ENCODE measurements at places on chromosomes 2 and 18.

DNA sequence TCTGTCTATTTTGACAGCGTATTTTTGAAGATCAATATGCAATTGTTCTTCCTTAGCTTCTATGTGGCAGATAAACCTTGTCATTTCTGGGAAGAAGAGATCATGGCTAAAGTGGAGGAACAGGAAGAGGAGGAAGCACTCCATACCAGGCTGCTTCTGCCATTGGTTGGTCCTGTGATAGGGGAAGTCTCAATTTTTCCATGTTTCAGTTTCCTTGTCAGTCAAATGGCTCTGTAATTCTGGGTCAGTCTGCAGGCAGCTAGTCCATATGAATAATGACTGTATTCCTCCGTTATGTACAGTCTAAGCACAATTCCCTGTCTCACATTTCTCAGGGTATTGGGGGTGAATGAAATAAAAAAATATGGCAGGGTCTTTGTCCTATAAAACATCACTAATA lies 277.6 kb upstream of the CXCR4 start:
- no peak for DNase-seq

DNA sequence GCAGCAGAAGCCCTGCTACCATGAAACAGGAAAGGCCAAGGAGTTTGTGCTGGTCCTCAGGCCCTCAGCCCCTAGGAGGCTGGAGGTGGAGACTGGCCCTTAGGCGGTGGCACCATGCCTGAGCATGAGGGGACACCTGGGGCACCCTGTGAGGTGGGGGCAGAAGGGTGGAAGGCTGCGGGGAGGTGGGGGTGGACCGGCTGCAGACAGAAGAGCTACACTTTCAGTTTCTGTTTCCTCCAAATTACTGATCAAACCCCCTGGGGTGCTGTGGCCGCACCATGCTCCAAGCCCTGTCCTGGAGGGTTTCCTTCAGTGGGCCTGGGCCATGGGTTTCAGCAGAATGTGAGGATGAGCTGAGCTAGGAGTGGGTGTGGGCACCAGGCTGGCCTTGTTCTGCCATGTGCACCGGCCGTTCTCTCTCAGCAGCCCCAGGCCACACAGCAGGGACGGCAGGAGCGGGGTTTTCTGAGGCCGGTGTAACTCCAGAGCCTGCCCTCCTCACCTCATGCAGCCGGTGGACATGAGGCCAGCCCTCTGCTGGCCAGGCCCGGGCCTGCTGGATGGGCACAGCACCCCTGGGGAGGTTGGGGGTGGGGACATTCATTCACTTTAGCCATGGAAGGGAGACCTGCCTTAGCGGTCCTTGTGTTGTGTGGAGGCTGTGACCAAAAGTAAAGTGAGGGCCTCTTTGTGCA lies 51.5 kb downstream of the PLEKHB2 start:
- DNase-seq = no peak

GRCh38 chr2:62870966-62871365 lies 165.5 kb downstream of the EHBP1 start:
- no peak for DNase-seq

GRCh38 chr2:70045932-70046331 lies 41.3 kb upstream of the PCBP1 start:
- DNase-seq = no peak

DNA sequence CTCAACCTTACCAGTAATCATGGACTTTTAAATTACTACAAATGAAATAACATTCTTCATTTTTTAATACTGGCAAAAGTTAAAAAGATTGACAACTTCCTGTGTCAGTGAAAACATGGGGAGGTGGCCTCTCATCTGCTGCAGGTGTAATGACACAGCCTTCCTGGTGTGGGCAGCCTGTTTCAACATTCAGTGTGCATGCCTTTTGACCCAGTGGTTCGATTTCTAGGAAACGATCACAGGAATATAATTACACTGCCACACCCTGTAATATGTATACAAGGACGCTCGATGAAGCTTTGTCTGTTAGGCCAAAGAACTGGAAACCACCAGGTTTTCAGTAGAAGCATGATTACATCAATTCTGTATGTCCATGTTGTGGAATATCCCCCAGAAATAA lies 68.7 kb downstream of the MTHFD2 start:
- DNase-seq = no peak

DNA sequence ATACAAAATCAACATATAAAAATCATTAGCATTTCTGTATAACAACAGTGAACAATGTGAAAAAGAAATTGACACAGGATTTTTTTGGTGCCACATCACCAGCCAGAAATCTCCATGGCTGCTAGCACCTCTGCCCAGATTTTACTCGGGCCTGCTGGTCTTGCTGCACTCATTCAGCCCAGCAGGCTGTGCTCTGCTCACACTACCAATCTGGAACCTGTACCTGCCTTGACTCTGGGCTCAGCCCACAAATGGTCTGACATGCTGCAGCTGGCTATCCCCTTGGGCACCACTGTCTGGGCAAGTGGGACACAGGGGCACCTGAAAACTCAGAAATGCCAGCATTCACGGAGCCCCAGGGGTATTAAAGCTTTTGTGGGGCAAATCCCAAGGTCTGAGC lies 392.5 kb upstream of the NRXN1 start:
- DNase-seq = no peak

DNA sequence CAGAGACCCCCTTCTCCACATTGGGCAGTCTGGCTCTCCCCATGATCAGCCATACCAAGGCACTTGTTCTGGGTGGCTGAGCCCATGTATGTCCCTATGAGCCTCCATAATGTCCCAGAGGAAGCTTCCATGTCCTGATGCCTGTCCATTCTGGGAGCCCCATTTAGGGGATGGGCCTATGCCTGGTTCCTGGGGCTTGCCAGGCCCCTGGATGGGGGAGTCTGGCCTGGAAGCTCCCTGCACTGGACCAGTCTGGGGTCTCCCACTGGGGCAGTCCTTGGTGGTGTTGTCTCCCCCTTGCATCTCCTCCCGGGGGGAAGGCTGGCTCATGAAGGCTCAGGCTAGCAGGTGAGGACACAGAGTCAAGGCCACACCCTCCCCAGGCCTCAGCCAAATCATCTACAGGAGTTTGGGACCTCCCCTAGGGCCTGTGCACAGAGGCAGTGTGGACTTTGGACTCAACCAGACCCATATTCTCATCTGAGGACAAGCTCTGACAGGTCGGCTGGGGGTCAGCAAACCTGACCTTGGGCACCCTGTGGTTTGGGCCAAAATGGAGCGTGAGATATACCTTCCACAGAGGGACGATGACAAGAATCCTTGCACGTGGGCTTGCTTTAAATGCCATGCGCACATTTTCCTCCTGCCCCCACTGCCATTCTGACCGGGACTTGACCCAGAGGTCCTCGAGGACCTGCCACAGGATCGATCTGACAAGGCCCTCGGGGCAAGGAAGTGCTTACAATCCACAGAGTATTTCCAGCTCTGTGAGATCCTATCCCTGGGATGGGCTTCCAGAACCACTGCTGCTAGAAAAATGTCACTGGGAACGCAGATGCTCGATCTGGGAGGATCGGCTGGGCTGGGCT lies 38.8 kb downstream of the INHBB start:
- DNase-seq = no peak

DNA sequence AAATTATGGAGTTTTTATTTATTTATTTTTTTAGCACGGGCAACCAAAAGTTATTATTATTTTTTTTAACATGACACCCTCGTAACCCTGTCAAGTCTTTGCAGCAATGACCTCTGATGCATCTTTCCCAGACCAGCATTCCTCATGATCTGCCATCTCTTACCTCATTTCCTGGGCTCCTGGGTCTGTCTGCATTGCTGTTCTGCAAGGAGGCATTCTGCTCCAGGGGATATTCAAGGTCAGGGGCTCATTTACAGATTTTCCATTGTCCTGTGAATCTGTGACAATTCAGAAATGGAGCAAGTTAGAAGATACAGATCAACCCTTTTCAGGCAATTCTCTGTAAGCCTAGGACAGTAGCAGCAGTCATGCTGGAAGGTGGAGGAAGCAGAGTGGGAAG lies 43.0 kb downstream of the NGEF start:
- DNase-seq = no peak

GRCh38 chr2:117763804-117764203 lies 50.7 kb upstream of the DDX18 start:
- DNase-seq = no peak

DNA sequence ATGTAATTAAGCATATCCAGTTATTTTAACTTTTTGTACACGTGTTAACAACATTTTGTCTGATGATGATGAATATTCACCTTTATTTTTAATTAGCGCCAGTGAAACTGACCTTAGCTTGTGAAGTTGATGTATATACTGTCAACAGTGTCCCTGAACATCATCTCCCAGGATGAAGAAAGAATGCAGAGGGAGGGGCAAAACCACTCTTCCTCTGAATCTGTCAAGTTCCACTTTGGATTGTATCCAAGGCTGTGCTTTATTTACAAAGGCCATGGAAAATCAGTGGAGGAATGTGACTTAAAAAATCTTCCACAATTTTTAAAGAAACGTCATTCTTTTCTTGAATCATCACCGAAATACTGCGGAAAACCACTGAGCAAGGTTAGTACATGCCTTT lies 4.5 kb upstream of the RMDN2 start:
- DNase-seq = no peak

DNA sequence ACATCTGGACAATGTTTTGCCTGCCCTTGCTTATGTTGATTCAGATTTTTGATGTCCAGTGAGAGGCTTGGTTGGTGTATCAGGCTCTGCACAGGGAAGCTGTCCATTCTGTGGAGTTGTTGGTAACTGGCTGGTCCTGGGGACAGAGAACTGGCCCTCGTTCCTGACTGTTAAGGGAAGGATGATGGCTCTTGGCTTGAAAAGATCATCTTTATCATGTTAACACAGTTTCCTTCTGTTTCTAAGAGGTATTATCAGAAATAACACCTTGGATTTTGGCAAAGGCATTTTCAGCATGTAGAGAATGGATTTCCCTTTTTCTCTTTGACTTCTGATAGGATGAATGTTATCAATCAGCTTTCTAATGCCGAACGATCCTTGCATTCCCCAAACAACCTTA lies 19.3 kb downstream of the STK25 start:
- DNase-seq = no peak

GRCh38 chr2:38483776-38484501 lies 106.9 kb upstream of the ATL2 start:
- no peak for DNase-seq

GRCh38 chr2:193776988-193777387 lies 1582.3 kb upstream of the TMEFF2 start:
- DNase-seq = no peak

DNA sequence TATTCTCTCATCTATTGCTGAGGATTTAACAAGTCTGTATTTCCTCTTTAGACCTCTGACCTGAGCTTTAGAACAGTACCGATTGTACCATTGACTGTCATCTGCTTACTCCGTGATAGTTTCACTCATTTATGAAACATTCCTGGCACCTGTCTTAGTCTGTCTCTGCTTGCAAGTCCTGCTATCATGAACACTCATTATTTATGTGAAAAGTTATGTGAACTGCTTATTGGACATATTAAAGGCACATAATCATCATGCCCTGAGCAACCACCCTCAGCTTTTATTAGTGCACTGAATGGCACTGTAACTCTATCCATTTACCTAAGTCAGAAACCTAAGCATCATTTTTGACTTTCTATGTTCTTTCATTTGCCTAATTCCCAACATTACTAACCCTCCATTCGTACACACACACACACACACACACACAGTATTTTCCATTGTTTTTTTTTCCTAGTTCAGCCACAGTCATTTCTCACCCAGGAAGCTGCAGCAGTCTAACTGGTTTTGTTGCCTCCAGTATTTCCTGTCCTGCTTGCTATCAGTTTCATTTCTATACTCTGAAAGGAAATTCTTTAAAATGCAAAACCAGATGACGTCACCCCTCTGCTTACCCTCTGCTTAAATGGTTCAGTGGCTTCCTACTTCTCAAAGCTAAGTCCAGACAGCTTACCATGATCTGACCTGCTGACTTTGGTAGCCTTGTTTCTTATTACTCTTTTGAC lies 146.1 kb downstream of the HAUS1 start:
- DNase-seq = no peak

GRCh38 chr2:210584834-210585233 lies 28.4 kb downstream of the CPS1 start:
- no peak for DNase-seq

DNA sequence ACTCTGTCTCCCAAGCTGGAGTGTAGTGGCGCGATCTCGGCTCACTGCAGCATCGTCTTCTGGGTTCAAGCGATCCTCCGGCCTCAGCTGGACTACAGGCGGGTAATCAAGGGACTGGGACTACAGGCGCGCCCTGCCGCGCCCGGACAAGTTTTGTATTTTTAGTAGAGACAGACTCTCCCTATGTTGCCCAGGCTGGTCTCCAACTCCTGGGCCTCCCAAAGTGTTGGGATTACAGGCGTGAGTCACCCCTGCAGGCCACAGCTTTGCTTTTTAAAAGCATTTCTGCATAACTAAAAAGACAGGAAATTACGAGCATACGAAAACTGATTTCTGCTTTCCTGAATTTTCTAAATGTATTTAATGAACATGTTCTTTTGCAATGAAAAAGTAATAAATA lies 916 bp upstream of the OSBPL1A start:
- no peak for DNase-seq

DNA sequence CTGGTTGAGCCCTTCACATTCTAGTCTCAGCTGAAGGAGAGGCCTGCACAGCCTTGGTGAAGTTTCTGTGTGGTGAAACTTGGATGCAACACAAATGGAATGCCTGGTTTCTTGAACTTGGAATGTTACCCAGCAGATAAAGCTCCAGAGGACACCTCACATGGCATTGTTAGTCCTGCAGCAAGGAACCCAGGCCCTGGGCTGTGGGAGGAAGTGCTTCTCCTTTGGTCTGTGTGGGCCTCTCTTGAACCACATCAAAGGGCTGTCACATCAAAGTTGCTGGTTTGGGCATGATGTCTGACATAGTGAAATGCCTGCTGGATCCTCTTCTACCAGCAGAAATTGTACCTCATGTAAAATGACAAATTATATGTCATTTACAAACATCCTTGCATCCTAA lies 198.5 kb downstream of the FHOD3 start:
- DNase-seq = no peak

GRCh38 chr2:145020694-145021093 lies 500.8 kb upstream of the ZEB2 start:
- DNase-seq = no peak

- DNase-seq = no peak
Measured at GRCh38 chr2:45899926-45900325, 248.5 kb downstream of the PRKCE start.

DNA sequence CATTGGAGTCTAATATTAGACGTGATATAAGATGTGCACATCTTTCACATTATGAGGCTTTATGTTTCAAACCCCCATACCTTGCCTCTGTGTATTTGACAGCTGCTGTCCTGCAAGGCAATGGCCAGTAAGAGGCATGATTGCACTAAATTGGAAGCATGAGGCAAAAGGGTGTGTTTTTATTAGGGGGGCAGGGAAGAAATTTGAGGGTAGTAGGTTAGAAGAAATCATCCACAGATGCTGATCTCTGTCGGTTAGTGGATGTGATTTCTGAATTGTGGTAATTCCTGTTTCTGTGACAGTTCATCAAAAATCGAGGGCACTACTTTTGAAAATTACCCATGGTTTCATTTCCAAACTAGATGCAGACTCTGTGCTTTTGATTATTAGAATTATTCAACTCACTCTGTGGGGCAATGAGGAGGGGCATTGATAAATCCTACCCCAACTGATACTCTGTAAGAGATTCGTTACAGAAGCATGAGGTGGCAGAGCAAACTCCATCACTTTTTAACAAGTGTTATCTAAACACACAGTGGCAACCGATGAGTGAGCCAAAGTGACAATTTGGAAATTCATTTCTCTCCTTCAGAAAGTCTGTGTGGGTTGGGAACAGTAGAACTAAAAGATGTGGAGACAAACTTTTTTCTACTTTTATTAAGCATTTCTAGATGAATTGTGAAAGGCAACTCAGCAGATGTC lies 453.0 kb downstream of the ARHGAP15 start:
- no peak for DNase-seq

Measured in cortex of kidney (tissue), 1 donor.